ENCODE measurements at places on chromosomes 11 and 22.

DNA sequence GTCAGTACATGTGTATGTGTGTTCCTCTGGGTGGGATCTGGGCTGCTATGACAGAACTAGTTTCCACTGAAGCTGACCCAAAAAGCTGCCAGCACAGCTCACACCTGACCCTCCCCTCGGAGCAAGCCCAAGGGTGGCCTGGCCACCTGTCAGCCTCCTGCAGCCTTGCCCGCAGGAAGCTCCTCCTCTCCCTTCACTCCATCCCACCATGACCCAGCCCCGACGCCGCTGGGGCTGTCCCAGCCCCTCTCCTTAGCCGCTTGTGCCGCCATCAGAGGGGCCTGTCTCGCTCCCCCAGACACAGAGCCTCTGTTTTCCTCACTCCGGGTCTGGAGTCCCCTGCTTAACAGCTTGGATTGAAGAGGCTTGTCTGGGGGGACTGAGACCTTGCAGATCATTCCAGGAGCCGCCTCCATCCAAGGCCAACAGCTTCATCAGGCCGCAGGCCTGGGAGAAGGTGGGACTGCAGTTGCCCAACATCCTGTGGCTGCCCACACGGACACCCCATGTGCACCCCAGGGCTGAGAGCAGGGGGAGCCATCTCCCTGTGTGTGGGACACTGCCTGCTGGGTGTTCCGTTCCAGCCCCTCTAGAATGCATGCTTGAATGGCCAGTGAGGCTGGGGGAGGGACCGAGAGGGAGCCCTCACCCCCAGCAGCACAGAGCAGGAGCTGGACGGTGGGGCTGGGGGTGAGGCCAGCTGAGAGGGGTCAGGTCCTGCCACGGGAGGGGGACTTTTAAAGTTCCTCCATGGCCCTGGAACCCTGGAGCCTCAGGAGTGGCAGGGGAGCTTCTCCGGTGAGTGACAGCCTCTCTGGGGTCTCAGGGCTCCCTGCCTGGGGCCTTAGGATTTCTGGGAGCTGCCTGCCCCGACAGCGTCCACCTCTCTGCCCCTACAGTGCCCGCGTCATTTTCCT lies 696 bp downstream of the MRGPRF start:
- DNase-seq = no peak

DNA sequence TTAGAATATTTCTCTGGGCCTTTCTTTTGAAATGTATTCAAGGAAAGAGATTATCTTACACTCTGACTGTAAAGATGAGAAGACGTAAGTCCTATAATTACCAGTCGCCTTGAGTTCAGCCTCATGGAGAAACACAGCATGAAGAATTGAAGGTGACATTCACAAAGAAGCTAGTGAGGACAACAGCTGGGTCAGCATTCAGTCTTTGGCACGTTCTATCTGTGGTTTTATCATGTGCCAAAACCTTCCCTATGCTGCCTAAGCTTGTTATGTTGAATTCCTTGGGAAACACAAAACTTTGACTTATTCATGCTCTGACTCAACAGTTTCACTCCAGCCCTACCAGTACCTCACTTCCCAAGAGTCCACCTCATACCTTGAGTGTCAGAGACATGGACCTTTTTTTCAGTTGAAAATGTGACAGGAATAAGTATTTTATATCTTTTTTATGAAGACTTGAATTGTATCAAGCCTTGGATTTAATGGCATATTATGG lies 198.8 kb upstream of the KIRREL3 start:
- DNase-seq = no peak

- peak; percentile 53 for DNase-seq
Observed at GRCh38 chr11:110434952-110435779, 5.4 kb downstream of the FDX1 start.

GRCh38 chr11:13258855-13259254 lies 18.7 kb upstream of the BMAL1 start:
- DNase-seq = no peak
